Activated CD4-positive, alpha-beta T cell treated with anti-CD3 and anti-CD28 coated beads for 36 hours (primary cell): ENCODE measurements at places on chromosomes 3 and 15. TPM values are rescaled to one million over a fixed set of nuclear protein-coding genes. Genes with fewer than 3 reads are reported as not detected.

The TEX55 gene
- not detected for total RNA-seq

DNA sequence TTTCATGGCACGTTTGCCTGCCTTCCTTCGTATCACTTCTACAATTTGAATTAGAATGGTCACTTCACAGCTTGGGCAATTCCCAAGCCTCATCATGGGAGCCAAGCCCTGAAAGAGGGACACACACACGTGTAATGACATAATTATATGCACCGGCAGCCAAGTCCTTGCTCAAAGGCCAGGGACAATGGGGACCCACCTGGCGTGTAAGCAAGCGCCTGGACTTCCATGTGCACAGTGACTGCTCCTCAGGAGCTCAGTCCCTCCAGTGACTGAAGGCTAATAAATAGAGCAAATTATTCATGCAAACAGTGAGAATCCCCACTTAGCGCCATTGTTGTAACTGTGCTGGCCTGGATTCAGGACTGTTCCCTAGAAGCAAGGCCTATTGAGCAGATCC, 115.1 kb downstream of the DNAJB8 start:
- no peak overlapping the region for H3K4me3 ChIP-seq
- H3K27ac ChIP-seq, result no peak overlapping the region
- no peaks in the 10 kb centered on the region for H3K27me3 ChIP-seq

DNA sequence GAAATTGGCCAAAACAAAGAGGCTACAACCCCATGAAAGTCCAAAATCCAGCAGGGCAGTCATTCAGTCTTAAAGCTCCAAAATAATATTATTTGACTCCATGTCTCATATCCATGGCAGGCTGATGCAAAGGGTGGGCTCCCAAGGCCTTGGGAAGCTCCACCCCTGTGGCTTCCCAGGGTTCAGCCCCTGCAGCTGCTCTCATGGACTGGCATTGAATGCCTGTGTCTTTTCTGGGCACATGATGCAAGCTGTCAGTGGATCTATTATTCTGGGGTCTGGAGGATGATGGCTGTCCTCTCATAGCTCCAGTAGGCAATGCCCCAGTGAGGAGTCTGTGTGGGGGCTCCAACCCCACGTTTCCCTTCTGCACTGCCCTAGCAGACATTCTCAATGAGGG, 81.8 kb downstream of the ZMAT3 start:
- H3K27ac ChIP-seq, result no peak overlapping the region
- H3K4me3 ChIP-seq, result no peak overlapping the region
- peaks cover 63% of the 10 kb centered on the region for H3K36me3 ChIP-seq

The RTP4 gene
- total RNA-seq, result 2.0 TPM

DNA sequence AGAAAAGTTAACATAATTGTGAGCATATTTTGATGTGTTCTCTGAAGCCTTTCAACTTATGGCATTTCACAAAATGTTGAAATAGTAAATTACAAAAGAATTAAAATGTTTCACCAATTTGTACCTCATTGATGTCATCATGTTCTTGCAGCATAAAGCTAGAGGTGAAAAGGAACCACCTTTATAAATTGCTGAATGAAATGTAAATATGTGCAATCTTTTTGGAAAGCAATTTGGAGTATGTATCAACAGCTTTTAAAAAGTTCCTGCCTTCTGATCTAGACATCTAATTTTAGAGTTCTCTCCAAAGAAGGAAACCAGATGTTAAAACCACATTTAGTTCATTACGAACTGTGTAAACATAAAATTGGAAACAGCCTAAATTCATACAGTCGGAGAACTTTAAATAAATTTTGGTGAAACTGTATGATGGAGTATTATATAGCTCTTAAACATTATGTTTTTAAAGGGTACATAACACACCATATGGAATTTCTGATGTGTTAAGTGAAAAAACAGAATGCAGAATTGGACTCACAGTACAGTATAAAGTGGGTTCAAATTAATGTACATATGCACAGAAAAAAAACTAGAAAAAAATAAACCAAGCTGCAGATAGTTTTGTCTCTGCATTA, 311.2 kb upstream of the NAALADL2 start:
- no peak overlapping the region for H3K4me3 ChIP-seq
- no peak for DNase-seq
- no peaks in the 10 kb centered on the region for H3K27me3 ChIP-seq
- no peak overlapping the region for H3K27ac ChIP-seq
- no peaks in the 10 kb centered on the region for H3K36me3 ChIP-seq
- no peaks in the 10 kb centered on the region for H3K4me1 ChIP-seq

The TRIP4 gene
- total RNA-seq, result 13.1 TPM

The FGF12 gene
- not detected for total RNA-seq

DNA sequence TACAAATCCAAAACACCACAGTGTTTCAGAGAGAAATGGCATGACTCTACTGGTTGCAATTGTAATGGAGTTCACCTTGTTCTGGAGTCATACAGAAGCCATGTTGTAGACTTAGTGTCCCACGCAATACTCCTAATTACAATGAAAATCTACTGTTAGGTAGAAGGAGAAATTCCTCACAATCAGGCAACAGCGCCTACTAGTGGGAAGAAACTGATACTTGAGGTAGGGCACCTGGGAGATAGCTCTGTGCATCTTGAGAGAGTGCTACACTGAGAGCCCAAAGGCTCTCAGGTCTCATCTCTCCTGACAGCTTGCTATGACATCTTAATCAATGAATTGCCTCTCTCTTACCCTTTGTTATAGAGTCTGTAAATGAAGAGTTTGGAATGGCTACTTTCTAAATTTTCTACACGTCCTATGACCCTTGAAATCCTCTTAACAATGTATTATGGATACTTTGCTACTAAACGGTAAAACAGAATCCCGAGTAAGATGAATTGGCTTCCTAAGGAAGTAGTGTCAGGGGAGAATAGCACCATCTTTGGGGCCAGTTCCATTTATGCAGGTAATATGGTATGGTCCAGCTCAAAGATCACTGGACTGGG, 422.7 kb upstream of the TPRG1 start:
- no peak overlapping the region for H3K27ac ChIP-seq
- no peaks in the 10 kb centered on the region for H3K27me3 ChIP-seq
- no peak overlapping the region for H3K4me3 ChIP-seq
- peak; percentile 59 for DNase-seq

The TRPM1 gene
- total RNA-seq, result not detected

DNA sequence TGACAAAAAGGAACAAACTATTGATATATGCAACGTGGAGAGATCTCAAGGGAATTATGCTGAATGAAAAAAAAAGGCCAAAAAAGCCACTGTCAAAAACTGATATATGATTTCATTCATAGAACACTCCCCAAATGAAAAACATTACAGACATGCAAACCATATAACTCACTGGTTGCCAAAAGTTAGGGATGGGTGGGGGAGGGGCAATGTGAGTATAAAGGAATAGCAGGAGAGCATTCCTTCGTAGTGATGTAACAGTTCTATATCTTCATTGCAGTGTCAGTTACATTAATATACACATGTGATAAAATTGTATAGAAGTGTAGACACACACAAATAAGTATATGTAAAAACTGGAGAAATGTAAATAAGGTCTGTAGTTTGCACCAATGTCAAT, 12.2 kb downstream of the GBE1 start:
- no peak for DNase-seq
- no peak overlapping the region for H3K27ac ChIP-seq
- peaks cover 22% of the 10 kb centered on the region for H3K36me3 ChIP-seq
- H3K4me3 ChIP-seq, result no peak overlapping the region

- no peak overlapping the region for H3K4me3 ChIP-seq
- DNase-seq, result no peak
- peaks cover 21% of the 10 kb centered on the region for H3K36me3 ChIP-seq
Observed at GRCh38 chr3:136350132-136350531, 100.0 kb downstream of the PCCB start.

- no peaks in the 10 kb centered on the region for H3K4me1 ChIP-seq
- no peak overlapping the region for H3K4me3 ChIP-seq
- DNase-seq, result peak; percentile 40
- H3K27ac ChIP-seq, result no peak overlapping the region
- peaks cover 12% of the 10 kb centered on the region for H3K27me3 ChIP-seq
Observed at GRCh38 chr3:99753268-99753975, 64.2 kb upstream of the CMSS1 start.

DNA sequence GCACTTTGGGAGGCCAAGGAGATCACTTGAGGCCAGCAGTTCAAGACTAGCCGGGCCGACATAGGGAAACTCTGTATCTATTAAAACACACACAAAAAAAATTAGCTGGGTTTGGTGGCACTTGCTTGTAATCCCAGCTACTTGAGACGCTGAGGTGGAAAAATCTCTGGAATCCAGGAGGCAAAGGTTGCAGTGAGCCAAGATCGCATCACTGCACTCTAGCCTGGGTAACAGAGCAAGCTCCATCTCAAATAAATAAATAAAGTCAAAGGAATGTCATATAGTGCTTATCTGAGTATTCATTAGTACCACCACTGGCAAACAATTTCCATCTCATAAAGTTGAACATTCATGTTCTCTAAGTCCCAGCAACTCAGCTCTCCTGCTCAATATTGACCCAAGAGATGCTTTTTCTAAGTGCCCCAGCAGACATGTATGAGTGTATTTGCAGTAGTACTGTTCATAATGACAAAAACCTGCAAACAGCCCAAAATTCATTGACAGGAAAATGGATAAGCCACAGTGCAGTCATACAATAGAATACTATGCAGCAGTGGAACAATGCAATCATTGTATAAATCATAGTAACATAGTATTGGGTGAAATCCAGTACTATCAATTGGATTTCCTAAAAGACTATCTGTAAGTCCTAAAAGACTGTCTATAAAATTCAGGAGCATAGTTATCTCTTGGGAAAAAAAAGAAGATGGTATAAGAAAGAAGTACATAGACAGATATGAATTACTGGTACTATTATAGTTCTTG, 751.5 kb upstream of the LMCD1 start:
- H3K4me3 ChIP-seq, result no peak overlapping the region
- no peaks in the 10 kb centered on the region for H3K27me3 ChIP-seq
- no peaks in the 10 kb centered on the region for H3K36me3 ChIP-seq
- no peak for DNase-seq

GRCh38 chr3:112407888-112408702, 75.1 kb downstream of the CD200 start:
- H3K27ac ChIP-seq, result no peak overlapping the region
- H3K4me3 ChIP-seq, result no peak overlapping the region
- DNase-seq, result no peak

DNA sequence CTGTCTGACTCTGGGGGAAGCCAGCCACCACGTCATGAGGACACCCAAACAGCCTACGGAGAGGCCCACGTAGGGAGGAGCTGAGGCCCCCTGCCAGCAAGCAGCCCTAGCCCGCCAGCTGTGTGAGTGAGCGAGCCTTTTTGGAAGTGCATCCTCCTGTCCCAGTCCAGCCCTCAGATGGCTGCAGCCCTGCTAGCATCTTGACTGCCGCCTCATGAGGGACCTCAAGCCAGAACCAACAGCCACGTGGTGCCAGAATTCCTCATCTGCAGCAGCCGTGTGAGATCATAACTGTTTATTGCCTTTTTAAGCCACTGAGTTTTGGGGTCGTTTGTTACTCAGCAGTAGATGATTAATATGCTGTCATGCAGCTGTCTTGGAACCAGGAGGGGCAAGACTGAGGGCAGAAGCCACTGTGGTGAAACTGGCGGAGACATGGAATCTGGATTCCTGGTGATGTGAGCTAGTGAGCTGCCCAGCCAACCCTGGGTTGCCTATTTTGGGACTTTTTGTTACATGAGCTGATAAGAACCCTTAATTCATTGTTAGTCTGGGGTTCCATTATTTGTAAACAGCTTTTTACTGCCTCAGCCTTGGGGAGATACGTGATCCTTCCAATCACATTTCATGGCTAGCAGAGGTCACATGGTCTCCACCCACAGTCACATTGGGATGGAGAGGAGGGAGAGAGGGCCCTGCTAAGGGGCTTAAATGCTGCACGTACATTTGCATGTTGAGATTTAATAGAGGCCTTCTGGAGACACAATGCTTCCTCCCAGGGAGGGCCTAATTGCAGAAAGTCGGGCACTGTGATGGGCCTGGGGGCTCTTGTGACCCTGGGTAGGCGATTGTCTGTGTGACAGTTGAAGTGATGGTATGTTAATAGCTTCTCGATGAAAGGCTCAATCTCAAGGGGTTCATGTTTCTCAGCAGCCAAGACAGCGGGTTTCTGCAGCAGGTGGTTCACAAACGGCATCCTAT, 73.8 kb downstream of the RPLP1 start:
- no peak overlapping the region for H3K4me3 ChIP-seq
- no peaks in the 10 kb centered on the region for H3K36me3 ChIP-seq
- H3K27me3 ChIP-seq, result no peaks in the 10 kb centered on the region
- no peak for DNase-seq
- no peak overlapping the region for H3K27ac ChIP-seq
- peaks cover 4% of the 10 kb centered on the region for H3K4me1 ChIP-seq

The DPPA2 gene
- total RNA-seq, result not detected

The ISL2 gene
- not detected for total RNA-seq

GRCh38 chr3:128994581-128995546, 988 bp upstream of the CFAP92 start:
- peak; percentile 52 for DNase-seq
- H3K27me3 ChIP-seq, result peaks cover 3% of the 10 kb centered on the region
- H3K4me1 ChIP-seq, result peaks cover 42% of the 10 kb centered on the region

GRCh38 chr3:115301364-115301860, 154.3 kb upstream of the ZBTB20 start:
- H3K36me3 ChIP-seq, result no peaks in the 10 kb centered on the region
- H3K4me1 ChIP-seq, result no peaks in the 10 kb centered on the region
- no peaks in the 10 kb centered on the region for H3K27me3 ChIP-seq
- H3K27ac ChIP-seq, result no peak overlapping the region
- no peak overlapping the region for H3K4me3 ChIP-seq

- no peak overlapping the region for H3K4me3 ChIP-seq
- no peak for DNase-seq
- no peak overlapping the region for H3K27ac ChIP-seq
- peaks cover 9% of the 10 kb centered on the region for H3K27me3 ChIP-seq
- no peaks in the 10 kb centered on the region for H3K4me1 ChIP-seq
- no peaks in the 10 kb centered on the region for H3K36me3 ChIP-seq
Observed at GRCh38 chr15:91769894-91770293, 83.6 kb upstream of the SLCO3A1 start.

DNA sequence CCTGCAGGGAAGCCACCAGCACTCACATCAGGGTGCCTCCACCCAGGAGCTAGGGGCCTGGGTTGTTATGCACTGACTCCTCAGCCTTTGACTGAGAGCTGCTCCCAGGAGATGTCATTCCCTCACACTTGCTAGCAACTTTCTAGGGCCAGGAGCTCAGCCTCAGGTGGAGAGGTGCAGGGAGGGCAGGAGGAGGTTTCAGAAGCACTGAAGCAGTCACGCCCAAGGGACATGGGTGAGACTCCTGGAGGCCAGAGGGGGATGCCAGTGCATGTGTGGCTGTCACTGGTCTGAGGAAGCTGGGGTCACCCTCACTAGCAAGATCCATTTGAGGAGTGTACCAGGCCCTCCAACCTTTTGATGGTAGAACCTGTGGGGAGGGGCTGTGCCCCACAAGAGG, 271.2 kb downstream of the PLCL2 start:
- no peak overlapping the region for H3K4me3 ChIP-seq
- H3K4me1 ChIP-seq, result peaks cover 29% of the 10 kb centered on the region
- H3K36me3 ChIP-seq, result peaks cover 43% of the 10 kb centered on the region
- DNase-seq, result no peak
- H3K27ac ChIP-seq, result no peak overlapping the region
- no peaks in the 10 kb centered on the region for H3K27me3 ChIP-seq

The RPLP1 gene
- total RNA-seq, result 2,330 TPM

The CIAO2A gene
- 95.5 TPM for total RNA-seq

GRCh38 chr15:45307230-45307924, 55.3 kb downstream of the SLC28A2 start:
- DNase-seq, result no peak
- H3K27ac ChIP-seq, result no peak overlapping the region
- H3K4me3 ChIP-seq, result peak overlapping the region; percentile 1
